ENCODE measurements at places on chromosomes 13 and 19.

- no peak for DNase-seq
Measured at GRCh38 chr19:3844596-3844995, 24.2 kb downstream of the ZFR2 start.

DNA sequence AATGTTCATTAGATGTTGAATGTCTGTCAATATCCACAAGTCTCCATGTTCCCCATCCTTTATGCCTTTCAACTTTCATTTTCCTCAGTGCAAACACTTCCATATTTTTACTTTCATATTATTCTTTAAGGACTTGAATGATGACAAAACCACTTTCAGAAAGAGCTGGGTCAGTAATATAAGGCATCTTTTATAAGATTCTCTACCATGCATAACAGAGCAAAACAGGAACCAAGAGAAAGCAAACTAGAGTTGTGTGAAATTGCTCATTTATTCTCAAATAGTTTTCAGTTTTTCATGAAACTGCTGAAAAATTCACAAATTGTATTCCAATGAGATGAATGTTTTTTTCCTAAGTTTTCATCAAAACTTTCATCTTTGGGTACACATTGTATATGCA is 1247.6 kb downstream of the PCDH17 start:
- DNase-seq: no peak

DNA sequence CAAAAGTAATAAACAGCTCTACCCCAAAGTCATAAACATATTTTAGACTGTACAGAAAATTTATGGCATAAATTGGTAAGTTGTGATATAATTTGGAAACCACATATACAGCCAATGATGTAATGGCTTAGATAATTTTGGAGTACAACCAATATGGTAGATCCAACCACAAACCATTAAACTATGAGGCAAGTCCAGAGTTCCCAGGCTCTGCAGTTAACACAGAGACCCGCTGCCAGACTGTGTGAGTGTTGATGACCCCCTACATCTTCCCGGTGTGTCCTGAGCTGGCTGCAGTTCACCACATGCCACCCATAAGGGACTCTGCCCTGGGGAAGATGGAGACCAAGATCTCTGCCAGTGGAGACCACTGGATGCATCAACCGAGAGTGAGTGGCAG is 9.9 kb upstream of the SERPINE3 start:
- DNase-seq: no peak

GRCh38 chr19:7924241-7924640 is 1.7 kb downstream of the CTXN1 start:
- DNase-seq: no peak

DNA sequence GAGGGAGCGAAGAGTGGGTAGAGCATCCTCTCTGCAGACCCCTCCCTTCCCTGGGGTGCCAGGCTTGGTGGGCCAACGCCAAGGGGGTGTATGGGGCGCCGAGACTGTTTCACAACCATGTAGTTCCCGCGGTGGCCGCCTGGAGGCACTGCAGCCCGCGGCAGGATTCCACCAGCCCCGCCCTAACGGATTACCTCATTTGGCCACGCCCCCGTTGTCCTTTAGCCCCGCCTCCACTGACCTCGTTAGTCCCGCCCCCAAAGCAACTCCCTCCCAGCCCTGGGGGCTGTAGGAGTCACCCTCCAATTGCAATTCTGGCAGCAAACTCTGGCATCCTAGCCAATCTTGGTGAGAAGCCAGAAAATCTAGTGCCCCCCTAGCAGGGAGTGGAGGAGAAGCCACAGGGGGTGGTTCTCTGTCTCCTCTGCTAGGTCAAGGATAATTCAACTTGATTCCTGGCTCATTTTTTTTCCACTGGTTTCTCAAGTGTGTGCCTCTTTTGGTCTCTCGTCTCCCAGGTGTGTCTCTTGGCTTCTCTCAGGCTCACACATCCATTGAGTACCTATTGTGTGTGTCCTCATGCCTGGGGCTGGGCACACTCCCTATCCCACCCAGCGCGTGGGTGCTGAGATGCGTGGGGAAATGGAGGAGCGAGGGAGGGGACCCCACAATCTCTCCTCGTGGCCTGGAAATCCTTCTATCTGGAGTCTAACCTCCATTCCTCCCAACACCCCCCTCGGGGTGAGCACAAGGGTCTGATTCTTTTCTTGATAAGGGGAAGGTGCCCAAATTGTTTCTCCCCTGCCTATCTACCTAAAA is 2.0 kb downstream of the OLFM2 start:
- DNase-seq: peak; percentile 73

GRCh38 chr13:36891752-36892151 is 28.3 kb downstream of the SMAD9 start:
- DNase-seq: no peak

GRCh38 chr19:41551212-41551610 is 24.8 kb upstream of the CEACAM21 start:
- DNase-seq: no peak

- no peak for DNase-seq
Measured at GRCh38 chr19:9671655-9672054, 3.2 kb downstream of the ZNF562 start.

- no peak for DNase-seq
Measured at GRCh38 chr19:39335168-39335548, 685 bp downstream of the GMFG start.

- no peak for DNase-seq
Measured at GRCh38 chr13:43558326-43558725, 228.4 kb downstream of the ENOX1 start.

GRCh38 chr13:84567848-84568247 is 685.6 kb upstream of the SLITRK1 start:
- DNase-seq: no peak

DNA sequence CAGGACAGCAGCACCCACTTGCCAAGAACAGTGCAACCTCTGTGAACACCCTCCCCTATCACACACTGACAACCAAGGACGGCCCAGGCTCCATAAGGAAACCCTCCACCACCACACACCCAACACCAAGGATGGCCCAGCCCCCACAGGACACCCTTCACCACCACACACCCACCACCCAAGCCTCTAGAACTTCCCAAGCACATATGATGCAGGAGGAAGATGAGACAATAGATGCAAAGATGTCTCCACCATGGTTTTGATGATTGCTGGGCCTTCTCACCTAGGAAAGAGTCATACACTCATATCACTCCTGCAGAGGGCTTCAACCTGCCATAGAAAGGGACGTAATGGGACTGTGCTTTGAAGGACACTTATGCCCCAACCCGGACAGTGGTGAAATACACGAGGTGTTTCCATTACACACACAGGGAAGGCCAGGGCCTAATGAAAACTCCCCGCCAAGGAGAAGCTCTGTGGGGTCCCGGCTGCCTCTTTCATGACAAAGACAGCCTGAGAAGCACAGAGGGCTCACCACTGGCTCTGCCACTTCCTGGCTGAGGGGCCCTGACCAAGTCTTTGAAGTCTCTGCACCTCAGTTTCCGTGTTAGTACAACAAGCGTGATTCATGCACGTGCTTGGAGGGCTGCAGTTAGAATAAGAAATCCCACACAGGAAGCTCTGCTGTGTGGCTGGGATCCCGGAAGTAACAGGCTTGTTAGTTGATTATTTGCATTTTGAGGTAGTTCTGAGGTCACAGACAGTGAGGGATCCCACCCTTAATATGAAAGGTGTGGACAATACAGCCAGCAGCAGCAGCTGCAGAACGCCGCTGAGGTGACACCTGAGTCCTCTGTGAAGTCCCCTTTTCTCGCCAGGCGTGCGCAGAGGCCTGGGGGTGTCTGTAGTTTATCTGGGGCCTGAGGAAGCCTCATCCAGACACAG is 61.9 kb upstream of the ATP12A start:
- DNase-seq: no peak

DNA sequence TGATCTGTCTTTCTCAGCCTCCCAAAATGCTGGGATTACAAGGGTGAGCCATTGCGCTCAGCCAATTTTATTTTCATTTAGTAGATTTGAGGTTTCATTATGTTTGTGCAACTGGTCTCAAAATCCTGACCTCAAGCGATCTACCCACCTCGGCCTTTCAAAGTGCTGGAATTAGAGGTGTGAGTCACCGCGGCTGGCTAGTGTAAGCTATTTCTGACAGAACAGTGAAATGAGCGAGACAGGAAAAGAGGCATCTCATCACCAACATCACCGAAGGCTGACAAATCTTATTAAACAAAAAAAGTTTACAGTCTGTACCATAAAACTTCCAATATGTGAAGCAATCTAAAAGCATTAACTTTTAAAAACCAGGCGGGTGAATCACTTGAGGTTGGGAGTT is 12.2 kb upstream of the ZNF888 start:
- DNase-seq: no peak

GRCh38 chr13:45412274-45413049 is 5.7 kb downstream of the SLC25A30 start:
- DNase-seq: no peak

GRCh38 chr13:50359041-50359367 is 343.8 kb downstream of the KCNRG start:
- no peak for DNase-seq

DNA sequence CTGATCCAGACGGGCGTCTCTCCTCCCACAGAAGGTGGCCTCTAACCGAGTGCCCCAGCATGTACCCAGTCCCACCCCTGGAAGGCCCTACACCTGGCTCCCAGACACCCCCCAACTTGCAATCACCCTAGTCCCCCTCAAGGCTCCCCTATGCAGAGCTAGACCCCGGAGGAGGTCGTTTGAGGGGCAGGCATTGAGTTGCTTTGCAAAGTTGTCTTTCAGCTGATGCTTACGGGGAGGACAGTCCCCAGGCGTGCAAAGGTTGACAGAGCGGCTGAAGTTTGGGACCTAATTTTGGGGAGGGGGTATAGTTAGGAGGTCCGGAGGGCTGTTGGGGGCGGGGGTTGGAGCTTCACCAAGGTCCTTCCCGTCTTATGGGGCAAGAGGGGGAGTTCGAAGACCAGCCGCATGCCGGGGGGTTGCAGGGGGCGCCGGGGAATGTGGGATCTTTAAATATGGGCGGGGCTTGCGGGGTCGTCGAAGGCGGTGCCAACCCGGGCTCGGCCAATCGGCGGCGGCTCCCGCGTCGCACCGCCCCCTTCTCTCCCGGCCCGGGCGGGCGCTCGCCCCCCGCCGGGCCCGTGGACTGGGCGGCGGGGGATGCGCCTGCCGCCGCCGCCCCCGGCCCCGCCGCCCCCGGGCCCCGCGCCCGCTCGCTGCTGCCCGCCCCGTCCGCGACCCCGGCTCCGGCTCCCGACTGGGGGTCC is at the start of gene KCNN1:
KCNN1 (plus strand) TSS at position 558 of the 707 bp plus-strand sequence. CDS start 6,782 bp downstream, outside the sequence.
- DNase-seq: no peak

GRCh38 chr13:28338742-28339141 is 156.2 kb downstream of the FLT1 start:
- DNase-seq: no peak

- DNase-seq: no peak
Measured at GRCh38 chr13:20219577-20219976, 12.5 kb downstream of the GJB6 start.

DNA sequence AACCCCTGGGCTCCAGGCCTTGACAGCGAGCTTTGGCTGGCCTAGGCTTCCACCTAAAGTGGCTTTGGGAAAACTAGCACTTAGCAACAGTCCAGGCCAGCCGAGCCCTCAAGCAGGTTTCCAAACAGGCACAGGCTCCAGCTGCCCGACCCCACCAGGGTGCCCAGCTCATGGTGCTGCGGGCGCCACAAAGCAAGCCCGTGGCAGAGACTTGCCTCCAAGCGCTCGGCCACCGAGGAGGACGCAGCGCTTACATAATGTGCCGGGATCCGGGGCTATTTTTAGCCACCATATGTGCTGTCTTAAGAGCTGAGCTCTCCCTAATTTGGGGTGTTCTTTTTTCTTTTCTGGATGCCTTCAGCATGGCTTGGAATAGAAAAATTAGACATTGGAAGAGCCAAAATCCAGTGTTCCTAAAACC is 56.1 kb upstream of the F7 start:
- no peak for DNase-seq

GRCh38 chr13:73984201-73984600 is 150.0 kb downstream of the KLF12 start:
- DNase-seq: no peak

GRCh38 chr13:40060296-40061007 is 405.0 kb downstream of the COG6 start:
- no peak for DNase-seq
